ENCODE measurements at places on chromosomes 5 and 9.

DNA sequence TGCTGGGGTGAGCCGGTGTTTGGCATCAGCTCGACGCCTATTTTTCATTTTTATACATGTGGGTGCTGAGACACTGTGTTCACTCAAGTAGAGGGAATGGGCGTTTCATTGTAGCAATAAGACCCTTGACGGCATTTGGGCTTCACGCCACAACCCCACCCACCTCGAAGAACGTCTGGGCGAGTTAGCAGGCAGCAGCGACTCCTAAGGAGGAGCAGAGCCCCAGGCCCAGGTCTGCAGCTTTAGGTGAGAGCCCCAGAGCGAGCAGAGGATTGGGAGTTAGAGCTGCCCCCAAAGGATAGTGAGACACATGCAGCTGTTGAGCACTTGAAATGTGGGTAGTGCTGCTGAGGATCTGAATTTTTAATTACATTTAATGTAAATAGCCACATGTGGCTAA lies 1.6 kb upstream of the ZFP62 start:
- DNase-seq, result no peak

DNA sequence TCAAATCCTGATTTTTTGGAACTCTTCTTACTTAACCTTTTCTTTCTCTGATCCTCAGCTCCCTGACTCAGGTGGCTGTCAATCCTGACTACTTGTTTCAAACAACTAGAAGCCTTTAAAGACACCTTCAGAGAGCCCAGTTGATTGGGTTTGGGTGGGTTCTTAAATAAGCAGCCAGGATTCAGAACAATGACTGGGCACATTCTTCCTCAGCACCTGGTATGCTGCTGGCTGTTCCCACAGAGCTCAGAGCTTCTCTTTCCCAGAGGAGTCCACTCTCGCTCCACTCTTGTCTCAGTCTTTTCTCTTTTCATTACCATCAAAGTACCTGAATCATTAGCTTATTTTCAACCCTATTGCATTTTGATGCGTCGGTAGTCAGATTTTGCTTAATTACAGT lies 22.5 kb downstream of the PCSK5 start:
- no peak for DNase-seq

GRCh38 chr5:82384034-82384750 lies 106.0 kb upstream of the RPS23 start:
- no peak for DNase-seq

- DNase-seq, result no peak
Measured at GRCh38 chr5:127941646-127942045, 141.9 kb upstream of the SLC12A2 start.

DNA sequence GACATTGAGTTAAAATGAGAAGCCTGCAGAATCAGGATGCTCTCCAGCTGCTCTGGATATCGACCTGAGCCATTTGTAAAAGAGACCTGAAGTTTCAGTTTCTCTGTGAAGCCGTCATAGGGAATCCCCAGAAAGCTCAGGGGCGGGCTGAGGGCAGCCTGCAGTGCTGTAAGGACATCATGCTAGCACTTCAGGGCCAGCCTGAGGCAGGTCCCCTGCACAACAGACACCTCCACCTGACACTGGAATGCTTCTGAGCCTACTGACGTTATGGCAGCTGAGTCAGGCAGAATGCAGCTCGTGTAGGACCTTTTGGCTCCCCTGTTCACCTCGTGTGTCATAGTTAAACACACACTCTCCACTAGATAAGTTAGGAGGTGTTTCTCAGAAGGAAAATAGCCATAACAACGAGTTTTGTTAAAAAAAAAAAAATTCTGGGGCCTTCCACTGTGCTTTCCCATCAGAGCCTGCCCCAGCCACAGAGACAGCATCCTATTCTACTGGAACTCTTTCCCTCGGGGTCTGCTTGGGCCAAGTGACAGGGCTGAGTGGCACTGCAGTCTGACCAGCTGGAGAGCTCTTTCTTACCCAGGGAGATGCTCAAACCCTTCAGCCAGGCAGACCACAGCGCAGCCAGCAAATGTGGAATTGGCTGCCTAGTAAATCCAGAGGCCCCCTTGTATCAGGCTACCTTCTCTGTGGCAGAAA lies 354.9 kb downstream of the DIRAS2 start:
- DNase-seq, result no peak

GRCh38 chr9:114061830-114062474 lies 16.1 kb downstream of the AMBP start:
- DNase-seq, result no peak

DNA sequence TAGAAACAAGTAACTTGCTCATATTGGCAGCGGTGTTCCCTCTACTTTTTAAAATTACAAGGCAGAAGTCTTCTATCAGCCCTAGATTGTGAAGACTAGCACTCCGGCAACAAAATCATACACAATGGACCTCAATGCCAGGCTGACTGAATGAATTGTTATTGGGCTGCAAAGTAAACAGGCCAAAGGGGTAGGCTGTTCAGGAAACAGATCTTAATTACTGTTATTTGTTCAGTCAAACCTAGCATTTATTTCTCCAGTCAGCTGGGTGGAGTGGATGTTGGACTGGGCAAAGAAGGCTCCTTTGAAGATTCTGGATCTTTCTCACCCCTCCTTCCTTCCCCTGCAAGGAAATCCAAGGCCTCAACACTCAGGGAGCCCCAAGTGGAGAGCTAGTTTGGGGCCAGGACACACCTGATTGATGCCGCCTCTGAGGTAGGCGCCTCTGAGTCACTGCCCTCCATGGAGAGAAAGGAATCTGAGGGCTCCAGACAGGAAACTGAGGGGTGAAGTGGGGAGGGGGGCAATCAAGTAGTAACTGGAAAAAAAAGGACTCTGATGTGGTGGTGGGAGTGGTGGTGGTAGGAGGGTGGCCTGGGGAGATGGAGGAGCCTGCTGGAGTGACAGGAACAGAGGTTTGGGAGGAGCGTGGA lies 35.5 kb downstream of the SERINC5 start:
- no peak for DNase-seq

GRCh38 chr9:89223396-89223977 lies 44.9 kb upstream of the SHC3 start:
- DNase-seq, result no peak

GRCh38 chr5:44847206-44847852 lies 38.6 kb downstream of the MRPS30 start:
- no peak for DNase-seq

GRCh38 chr5:133700251-133700650 lies 87.9 kb upstream of the FSTL4 start:
- DNase-seq, result no peak

- DNase-seq, result no peak
Measured at GRCh38 chr9:126001581-126002225, 254.5 kb downstream of the PBX3 start.

- DNase-seq, result no peak
Measured at GRCh38 chr5:32280656-32281081, 32.1 kb downstream of the MTMR12 start.

- DNase-seq, result no peak
Measured at GRCh38 chr9:114070188-114071103, 7.7 kb downstream of the AMBP start.

- DNase-seq, result no peak
Measured at GRCh38 chr9:93930070-93930469, 25.1 kb downstream of the BARX1 start.

- DNase-seq, result no peak
Measured at GRCh38 chr9:93894691-93895079, 60.5 kb downstream of the BARX1 start.

GRCh38 chr5:377326-377981 lies 55.9 kb downstream of the AHRR start:
- no peak for DNase-seq

- DNase-seq, result no peak
Measured at GRCh38 chr5:67414712-67415111, 218.1 kb upstream of the CD180 start.

GRCh38 chr5:5066276-5067186 lies 73.6 kb upstream of the ADAMTS16 start:
- no peak for DNase-seq

- DNase-seq, result no peak
Measured at GRCh38 chr9:86788456-86788855, 158.8 kb downstream of the GAS1 start.

GRCh38 chr9:88310310-88310980 lies 77.8 kb upstream of the SPIN1 start:
- DNase-seq, result no peak

GRCh38 chr9:113805486-113806132 lies 70.5 kb upstream of the ZNF618 start:
- no peak for DNase-seq

GRCh38 chr9:86009133-86009532 lies 68.2 kb downstream of the NAA35 start:
- no peak for DNase-seq

DNA sequence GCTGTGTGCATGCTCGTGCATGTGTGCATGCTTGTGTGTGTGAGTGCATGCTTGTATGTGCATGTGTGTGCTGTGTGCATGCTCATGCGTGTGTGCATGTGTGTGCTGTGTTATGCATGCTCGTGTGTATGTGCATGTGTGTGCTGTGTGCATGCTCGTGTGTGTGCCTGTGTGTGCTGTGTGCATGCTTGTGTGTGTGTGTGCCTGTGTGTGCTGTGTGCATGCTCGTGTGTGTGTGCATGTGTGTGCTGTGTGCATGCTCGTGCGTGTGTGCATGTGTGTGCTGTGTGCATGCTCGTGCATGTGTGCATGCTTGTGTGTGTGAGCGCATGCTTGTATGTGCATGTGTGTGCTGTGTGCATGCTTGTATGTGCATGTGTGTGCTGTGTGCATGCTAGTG lies 30.3 kb upstream of the SH3PXD2B start:
- no peak for DNase-seq

DNA sequence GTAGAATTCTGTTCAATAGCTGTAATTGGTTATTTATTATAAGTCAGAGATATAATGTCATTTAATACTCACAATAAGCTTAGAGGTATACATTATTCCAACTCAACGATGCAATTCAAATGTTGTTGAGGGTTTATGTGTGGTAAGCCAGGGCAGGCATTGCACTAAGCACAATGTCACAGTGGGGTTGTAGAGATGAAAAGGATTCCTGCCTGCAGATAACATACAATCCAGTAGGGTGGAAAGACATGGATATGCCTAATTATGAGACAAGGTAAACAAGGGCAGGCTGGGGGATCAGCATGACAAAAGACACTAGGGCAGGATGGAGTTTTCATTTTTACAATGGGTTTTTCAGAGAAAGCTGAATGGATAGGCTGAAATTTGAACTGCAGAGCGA lies 98.7 kb upstream of the PALM2AKAP2 start:
- DNase-seq, result no peak

GRCh38 chr5:179805529-179806249 lies 977 bp downstream of the MGAT4B start:
- no peak for DNase-seq
